ENCODE measurements at places on chromosomes 7 and 10. TPM values are rescaled to one million over a fixed set of nuclear protein-coding genes. Genes with fewer than 3 reads are reported as not detected.
A peak's percentile ranks its signal among the peaks of the same experiment; 100 is the strongest.

DNA sequence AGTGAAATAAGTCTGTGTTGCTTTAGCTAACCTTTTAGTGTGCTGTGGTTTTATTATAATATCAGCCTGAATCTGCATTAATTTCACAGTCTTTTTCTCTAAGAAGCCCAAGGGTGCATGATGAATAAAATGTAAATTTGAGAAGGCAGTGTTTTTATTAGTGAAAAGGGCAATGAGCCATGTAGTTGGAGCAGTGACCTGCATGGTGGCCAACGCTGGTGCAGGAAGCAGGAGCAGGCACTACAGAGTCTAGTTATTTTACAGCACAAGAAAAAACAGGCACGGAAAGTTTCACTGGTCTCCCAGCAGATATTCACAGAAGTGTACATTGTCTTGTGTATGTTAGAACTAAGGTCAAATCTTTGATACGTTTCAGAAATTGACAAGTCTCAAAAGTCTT is 247.8 kb downstream of the CELF2 start:
- DNase-seq, result no peak
- H3K27me3 ChIP-seq, result no peaks in the 10 kb centered on the region

GRCh38 chr7:69723663-69724062 is 125.4 kb downstream of the AUTS2 start:
- H3K27ac ChIP-seq, result no peak overlapping the region
- H3K4me3 ChIP-seq, result no peak overlapping the region
- no peaks in the 10 kb centered on the region for H3K27me3 ChIP-seq

- H3K4me3 ChIP-seq, result no peak overlapping the region
- H3K36me3 ChIP-seq, result no peaks in the 10 kb centered on the region
- no peak overlapping the region for H3K27ac ChIP-seq
Measured at GRCh38 chr10:60368875-60369546, 20.7 kb downstream of the ANK3 start.

Gene SPDYE8
- total RNA-seq, result not detected

- DNase-seq, result no peak
- no peak overlapping the region for H3K4me3 ChIP-seq
- no peak overlapping the region for H3K27ac ChIP-seq
- no peaks in the 10 kb centered on the region for H3K36me3 ChIP-seq
Measured at GRCh38 chr7:116731445-116732335, 59.7 kb downstream of the MET start.

- no peak overlapping the region for H3K4me3 ChIP-seq
- no peaks in the 10 kb centered on the region for H3K27me3 ChIP-seq
- DNase-seq, result peak; percentile 47
- H3K36me3 ChIP-seq, result peaks cover 5% of the 10 kb centered on the region
- H3K4me1 ChIP-seq, result no peaks in the 10 kb centered on the region
Measured at GRCh38 chr10:70324339-70324861, 40.6 kb upstream of the NPFFR1 start.

- H3K36me3 ChIP-seq, result no peaks in the 10 kb centered on the region
- H3K27me3 ChIP-seq, result no peaks in the 10 kb centered on the region
- no peak overlapping the region for H3K4me3 ChIP-seq
Measured at GRCh38 chr7:68423356-68423755, 1174.9 kb upstream of the AUTS2 start.

DNA sequence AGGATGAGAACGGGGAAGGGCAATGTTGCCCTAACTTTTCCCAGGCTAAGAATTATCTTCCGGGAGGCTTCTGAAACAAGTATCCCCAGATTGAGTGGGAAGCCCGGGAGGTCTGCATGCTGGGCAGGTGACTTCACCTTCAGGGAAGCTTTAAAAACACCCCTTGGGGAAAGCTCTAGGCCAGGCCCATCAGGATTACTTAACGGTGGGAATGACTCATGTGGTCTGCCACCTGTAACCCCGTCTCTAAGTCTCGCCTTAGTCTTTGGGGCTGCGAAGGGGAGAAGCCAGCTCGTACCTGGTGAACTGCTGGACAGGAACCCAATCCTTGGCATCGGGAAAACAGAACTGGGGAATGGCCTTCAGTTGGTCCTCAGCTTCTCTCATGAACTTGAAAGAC is 80.1 kb upstream of the MKRN1 start:
- H3K4me3 ChIP-seq, result no peak overlapping the region
- no peak overlapping the region for H3K27ac ChIP-seq
- H3K36me3 ChIP-seq, result peaks cover 11% of the 10 kb centered on the region
- H3K27me3 ChIP-seq, result no peaks in the 10 kb centered on the region
- H3K4me1 ChIP-seq, result no peaks in the 10 kb centered on the region
- no peak for DNase-seq

- H3K36me3 ChIP-seq, result no peaks in the 10 kb centered on the region
- no peak for DNase-seq
- H3K27me3 ChIP-seq, result no peaks in the 10 kb centered on the region
- H3K4me3 ChIP-seq, result no peak overlapping the region
- peaks cover 13% of the 10 kb centered on the region for H3K4me1 ChIP-seq
Measured at GRCh38 chr7:526460-527034, 6.9 kb upstream of the PDGFA start.

DNA sequence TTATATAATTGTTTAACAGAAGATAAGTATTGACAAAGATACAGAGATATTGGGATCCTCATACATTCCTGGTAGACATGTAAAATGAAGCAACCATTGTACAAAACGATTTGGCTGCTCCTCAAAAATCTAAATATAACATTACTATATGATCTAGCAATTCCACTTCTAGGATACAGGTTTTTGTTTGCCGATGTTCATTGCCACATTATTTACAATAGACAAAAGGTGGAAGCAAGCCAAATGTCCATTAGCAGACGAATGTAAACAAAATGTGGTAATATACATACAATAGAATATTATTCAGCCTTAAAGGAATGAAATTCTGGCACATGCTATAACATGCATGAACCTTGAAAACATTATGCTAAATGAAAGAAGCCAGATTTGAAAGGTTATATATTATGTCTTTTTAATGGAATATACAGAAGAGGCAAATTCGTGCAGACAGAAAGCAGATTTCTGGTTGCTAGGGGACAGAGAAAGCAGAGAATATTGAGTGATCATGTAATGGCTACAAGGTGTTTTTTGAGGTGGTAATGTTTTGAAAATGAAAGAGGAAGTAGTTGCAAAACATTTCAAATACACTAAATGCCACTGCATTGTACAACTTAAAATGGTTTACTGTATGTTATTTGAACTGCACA is 44.9 kb downstream of the POLR1F start:
- no peak for DNase-seq
- H3K27ac ChIP-seq, result no peak overlapping the region
- no peaks in the 10 kb centered on the region for H3K4me1 ChIP-seq
- no peaks in the 10 kb centered on the region for H3K27me3 ChIP-seq
- H3K4me3 ChIP-seq, result no peak overlapping the region

- no peak for DNase-seq
- H3K4me1 ChIP-seq, result no peaks in the 10 kb centered on the region
- no peaks in the 10 kb centered on the region for H3K36me3 ChIP-seq
- H3K27ac ChIP-seq, result no peak overlapping the region
Measured at GRCh38 chr10:11522821-11523245, 88.6 kb downstream of the USP6NL start.

GRCh38 chr10:100025576-100025975 is 15.8 kb upstream of the DNMBP start:
- H3K4me3 ChIP-seq, result no peak overlapping the region
- DNase-seq, result no peak
- no peaks in the 10 kb centered on the region for H3K4me1 ChIP-seq
- H3K27me3 ChIP-seq, result no peaks in the 10 kb centered on the region
- H3K36me3 ChIP-seq, result no peaks in the 10 kb centered on the region

DNA sequence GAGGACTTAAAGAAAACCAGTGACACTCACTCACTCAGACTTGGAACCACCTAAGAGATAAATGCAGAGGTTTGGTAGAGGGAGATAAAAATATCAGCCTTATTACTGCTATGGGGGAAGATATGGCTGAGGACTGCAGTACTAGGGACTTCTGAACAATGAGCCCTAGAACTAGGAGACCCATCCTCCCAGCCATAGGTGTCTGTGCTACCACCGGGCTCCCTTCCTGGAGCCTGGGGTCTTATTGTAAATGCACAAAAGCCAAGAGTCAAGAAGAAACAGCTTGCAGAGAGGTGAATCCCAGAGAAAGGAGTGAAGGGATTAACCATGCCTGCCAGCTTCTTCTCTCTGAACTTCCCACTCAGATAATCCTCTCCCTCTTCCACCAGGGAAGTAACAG is 108.3 kb upstream of the AKR1E2 start:
- no peak overlapping the region for H3K27ac ChIP-seq
- H3K27me3 ChIP-seq, result no peaks in the 10 kb centered on the region
- no peak overlapping the region for H3K4me3 ChIP-seq
- H3K36me3 ChIP-seq, result no peaks in the 10 kb centered on the region
- H3K4me1 ChIP-seq, result peaks cover 7% of the 10 kb centered on the region
- no peak for DNase-seq

DNA sequence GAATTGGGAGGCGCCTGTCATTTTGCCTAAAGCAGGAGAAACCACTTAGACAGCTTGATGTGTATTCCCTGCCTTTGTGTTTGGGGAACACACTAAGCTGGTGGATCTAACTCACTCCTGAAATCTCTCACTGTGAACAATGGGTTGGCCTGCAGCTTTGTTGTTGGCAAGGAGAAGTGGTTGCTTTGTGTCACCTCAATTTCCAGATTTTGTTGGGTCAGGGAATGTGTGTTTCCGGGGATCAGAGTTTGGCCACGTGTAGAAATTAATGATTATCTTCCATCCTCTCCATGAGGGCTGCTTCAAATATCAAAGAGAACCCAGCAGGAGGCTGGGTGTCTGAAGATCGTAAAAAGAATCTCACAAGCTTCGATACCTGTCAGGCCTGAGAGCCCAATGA is 27.8 kb downstream of the A1CF start:
- H3K4me3 ChIP-seq, result no peak overlapping the region
- H3K4me1 ChIP-seq, result no peaks in the 10 kb centered on the region
- DNase-seq, result no peak
- no peak overlapping the region for H3K27ac ChIP-seq

Gene PTN
- total RNA-seq, result 42.6 TPM

Gene DRGX
- total RNA-seq, result not detected

- no peaks in the 10 kb centered on the region for H3K4me1 ChIP-seq
- H3K36me3 ChIP-seq, result no peaks in the 10 kb centered on the region
- H3K4me3 ChIP-seq, result peak overlapping the region; percentile 87
- peak overlapping the region; percentile 97 for H3K27ac ChIP-seq
- H3K27me3 ChIP-seq, result no peaks in the 10 kb centered on the region
Measured at GRCh38 chr10:119542988-119543813, 682 bp upstream of the RGS10 start.

DNA sequence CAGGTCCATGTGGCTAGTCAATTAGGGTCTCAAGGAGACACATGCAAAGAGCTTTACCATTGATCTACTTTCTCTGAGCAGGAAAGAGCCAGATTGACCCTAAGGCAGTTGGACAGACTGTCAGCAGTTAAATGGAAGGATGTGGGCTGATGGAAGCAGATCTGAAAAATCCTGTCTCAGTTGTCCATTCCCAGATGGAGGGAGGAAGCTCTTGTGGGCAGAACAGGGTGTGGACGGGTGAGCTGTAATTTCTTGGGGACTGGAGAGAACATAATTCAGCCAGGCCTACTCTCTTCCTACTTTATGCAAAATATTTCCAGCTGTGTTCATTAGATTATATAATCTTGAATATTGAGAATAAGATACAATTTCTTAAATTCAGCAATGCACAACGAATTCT is 163.6 kb downstream of the GNAT3 start:
- no peaks in the 10 kb centered on the region for H3K36me3 ChIP-seq
- DNase-seq, result no peak
- no peaks in the 10 kb centered on the region for H3K4me1 ChIP-seq
- no peaks in the 10 kb centered on the region for H3K27me3 ChIP-seq
- no peak overlapping the region for H3K27ac ChIP-seq

DNA sequence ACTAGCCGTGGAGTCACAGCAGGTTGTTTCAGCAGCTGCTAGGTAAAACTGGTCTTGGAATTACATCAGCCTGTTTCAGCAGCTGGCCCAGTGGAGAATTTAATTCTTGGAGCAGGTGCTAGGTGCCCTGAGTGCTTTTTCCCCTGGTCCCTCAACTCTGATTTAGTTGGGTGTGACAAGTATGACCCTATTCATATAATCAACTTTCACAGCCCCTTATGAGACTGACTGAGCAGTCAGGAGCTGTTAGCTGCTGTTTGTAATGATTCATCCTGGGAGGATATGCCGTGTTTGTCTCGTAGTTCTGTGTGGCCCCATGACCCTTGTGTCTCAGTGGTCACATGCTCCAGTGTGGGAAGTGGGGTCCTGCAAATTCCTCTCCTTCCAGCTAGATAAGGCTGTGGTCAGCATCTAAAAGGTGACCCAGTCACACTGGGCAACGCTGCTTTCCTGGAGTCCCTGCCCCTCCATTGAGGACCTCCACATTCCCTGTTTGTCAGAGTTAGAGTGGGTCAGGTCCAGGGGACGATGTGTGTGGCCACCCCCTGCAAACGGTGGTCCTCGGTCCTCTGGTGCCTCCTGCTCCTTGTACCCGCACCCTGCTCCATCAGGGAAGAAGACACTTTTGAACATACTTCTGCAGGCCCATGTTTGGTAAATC is 28.3 kb downstream of the TBATA start:
- H3K36me3 ChIP-seq, result no peaks in the 10 kb centered on the region
- no peak overlapping the region for H3K4me3 ChIP-seq
- no peaks in the 10 kb centered on the region for H3K27me3 ChIP-seq
- H3K27ac ChIP-seq, result no peak overlapping the region
- no peak for DNase-seq

Gene ABI1
- total RNA-seq, result 47.8 TPM

Measured in sigmoid colon (tissue), 7 donors.